ENCODE measurements at places on chromosomes 4 and X.

DNA sequence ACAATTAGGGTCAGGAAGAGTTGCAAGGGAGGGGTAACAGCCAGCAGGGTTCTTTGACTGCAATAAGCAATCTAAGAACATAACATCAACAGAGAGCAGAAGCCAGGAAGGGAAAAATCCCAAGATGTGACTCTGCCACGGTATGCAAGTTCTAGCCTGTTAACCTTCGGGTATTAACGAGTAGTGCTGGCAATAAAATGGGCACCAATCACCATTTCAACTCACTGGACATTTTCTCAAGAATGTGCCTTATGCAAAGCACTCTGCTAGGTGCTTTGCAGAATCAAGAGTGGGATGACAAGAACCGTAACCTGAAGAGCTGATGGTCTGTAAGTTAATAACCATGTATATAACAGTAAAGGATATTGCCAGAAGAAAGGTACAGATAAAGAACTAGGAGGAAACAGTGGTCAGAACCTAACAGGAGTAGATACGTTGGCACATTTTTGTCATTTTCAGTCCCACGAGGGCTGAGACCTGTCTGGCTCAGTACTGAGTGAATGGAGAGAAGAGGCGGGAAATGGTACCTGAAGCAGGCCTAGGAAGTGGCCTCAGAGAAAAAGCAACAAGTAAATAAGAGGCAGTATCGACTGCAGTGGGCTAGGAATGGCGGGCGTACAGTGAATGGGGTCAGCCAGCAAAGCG, 2.7 kb downstream of the ELOVL6 start:
- DNase-seq, result no peak

- DNase-seq, result no peak
Measured at GRCh38 chrX:13579661-13580060, 10.3 kb downstream of the EGFL6 start.

DNA sequence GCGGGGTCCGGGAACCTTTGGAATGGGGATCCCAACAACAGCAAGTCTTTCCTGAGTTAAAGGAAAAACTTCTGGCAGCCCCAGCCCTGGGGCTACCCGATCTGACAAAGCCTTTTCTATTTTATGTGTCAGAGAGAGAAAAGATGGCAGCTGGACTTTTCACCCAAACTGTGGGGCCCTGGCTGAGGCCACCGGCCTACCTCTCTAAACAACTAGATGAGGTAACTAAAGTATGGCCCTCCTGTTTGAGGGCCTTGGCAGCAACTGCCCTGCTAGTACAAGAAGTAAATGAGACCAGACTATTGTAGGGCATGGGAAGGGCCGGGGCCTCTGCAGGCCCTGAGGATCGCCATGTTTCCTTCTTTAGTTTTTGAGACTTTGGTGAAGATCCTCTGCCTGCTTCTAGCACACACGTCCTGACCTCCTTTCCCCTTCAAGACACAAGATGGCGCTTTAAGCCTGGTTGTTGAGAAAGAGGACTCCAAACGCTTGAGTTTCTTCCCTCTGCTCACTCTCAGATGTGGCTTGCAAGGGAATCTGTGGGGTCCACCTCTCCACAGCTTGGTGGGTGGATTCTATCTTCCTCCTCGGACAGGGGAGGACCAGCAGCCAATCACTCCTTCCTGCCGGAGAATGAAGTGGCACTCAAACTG, 18.5 kb upstream of the DRD5 start:
- DNase-seq, result no peak

- DNase-seq, result no peak
Measured at GRCh38 chrX:69130439-69130838, 34.8 kb downstream of the PJA1 start.

DNA sequence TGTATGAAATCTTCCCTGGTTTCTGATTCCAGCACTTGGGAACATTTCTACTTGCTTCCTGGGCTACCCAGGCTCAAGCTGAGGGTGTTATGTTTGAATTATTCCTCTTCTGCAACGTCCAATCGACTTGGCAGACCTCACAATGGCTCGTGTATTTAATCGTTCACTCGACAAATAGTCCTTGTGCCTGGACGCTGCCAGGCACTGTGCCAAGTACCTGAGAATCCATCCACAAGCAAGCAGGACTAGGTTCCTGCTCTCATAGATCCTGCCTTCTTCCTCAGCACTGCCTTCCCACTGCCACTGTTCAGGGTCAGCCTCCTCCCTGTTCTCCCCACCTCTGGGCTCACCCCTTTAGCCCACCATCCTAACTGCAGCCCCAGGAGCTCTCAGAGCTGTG, 113.3 kb downstream of the EFNB1 start:
- no peak for DNase-seq

GRCh38 chr4:99414401-99414800, 20.7 kb downstream of the ADH7 start:
- DNase-seq, result no peak

DNA sequence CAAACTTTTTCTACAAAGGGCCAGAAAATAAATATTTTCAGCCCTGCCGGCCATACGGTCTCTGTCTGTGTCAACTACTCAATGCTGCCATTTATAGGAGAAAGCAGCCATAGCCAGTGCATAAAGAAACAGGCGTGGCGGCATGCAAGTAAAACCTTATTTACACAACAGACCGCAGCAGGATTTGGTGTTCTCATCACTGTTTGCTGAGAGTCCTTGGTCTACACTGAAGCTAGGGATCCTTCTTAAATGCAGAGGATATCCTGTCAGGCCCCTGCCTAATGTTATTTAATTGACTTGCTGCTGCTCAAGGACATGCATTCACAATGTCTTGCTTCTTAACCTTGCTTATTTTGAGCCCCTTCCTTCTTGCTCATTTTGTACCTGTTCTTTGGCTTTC, 54.7 kb downstream of the CPE start:
- DNase-seq, result no peak

DNA sequence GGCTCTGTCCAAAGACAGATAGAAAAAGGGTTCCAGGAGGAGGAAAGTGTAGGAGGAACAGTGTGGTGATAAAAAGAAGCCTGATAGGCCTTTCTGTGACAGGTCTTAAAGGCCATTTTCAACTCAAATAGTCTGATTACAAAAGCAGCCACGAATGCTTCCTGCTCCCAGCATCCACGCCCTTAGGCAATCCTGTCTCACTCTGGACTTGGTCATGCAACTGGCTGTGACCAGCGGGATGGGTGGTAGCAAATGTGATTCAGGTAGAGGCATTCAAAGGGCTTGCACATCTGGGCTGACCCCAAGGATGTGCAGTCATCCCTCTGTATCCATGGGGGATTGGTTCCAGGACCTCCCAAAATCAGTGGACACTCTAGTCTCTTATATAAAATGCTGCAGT, 14.4 kb upstream of the SEPSECS start:
- DNase-seq, result no peak

DNA sequence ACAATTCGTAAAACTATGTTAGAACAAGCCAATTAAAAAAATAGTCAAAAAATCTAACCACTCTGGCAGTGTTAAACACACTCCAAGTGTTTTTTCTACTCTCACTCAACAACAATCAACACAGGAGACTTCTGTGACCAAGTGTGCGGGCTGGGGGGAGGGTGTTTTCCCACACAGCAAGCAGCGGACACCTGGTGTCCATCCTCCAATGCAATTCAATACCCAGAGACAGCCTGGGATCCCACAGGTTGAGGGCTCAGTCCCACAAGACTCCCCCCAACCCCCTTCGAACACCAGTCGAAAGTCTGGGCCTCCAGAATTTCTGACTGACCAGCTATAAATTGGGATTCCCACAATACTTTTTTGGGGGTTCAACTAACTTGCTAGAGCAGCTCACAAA, 8.3 kb upstream of the PIM2 start:
- no peak for DNase-seq

- DNase-seq, result no peak
Measured at GRCh38 chr4:74658116-74658515, 136.2 kb downstream of the BTC start.

DNA sequence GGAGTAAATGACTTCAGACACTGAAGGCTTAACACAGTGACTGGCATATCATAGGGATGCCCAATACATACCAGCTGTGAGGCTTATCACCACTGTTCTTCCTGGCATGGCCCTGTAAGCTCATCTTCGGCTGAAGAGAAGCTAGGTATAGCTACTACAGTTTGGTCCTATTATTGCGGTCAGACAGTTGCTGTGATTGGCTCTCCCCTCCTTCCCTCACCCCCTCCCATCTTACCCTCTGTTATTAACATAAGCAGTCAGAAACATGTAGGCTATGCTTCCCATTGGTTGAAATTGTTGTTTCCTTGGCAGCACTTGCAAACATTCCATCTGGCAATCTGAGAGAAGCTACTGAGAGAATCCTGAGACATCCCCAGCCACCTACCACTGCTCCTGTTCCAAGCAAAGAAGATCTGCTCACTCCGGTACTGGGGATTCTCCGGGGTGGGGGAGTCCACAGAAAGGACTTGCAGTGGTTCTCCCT, at the start of gene AKAP14:
TSS of gene AKAP14 (plus strand) at position 51 of the 484 bp plus-strand sequence. CDS start 7,331 bp downstream, outside the sequence.
- no peak for DNase-seq

- DNase-seq, result no peak
Measured at GRCh38 chr4:182932651-182933050, 15.5 kb upstream of the DCTD start.

GRCh38 chr4:13992975-13993520, 365.5 kb upstream of the BOD1L1 start:
- no peak for DNase-seq

- DNase-seq, result no peak
Measured at GRCh38 chrX:115525486-115525885, 35.5 kb upstream of the PLS3 start.

DNA sequence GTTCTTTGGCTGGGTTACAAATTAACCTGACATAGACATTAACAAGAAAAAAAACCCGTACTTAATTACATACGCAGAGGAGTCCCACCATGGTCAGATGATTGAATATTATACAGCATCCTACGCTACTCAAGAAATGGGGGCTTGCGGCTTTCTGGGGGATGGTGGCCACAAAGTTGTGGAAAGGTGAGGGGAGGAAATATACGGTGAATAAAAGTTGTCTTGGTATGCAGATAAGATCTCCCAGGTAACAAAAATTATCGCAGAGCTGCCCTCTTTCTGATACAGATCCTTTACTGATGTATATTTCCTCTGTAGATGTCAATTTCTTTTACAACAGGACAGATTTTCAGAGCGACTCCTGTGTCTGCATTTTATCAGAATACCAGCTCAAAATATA, 890 bp downstream of the DCAF16 start:
- DNase-seq, result no peak

DNA sequence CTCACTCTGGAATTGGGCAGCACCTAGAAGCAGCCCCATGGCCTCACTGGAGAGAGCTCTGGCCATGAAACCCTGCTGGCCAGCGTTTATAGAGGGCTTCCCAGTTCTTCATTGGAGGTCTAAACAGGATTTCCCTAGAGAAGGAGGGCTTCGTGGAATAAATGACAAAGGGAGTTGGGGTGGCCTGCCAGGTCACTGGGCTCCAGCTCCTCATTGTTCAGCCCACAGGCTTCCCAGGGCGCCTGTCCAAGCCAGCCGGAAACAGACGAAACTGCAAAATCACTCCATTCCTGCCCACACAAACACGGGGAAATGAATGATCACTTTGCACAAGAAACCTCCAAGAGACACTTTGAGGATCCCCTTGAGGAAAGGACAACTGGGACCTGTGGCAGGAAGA, 189.7 kb downstream of the TSPAN5 start:
- no peak for DNase-seq

GRCh38 chr4:42412251-42412650, 15.0 kb downstream of the SHISA3 start:
- no peak for DNase-seq

- DNase-seq, result no peak
Measured at GRCh38 chr4:169663831-169664230, 43.5 kb downstream of the CLCN3 start.

GRCh38 chr4:14868426-14869395, 133.6 kb upstream of the CPEB2 start:
- DNase-seq, result no peak

- no peak for DNase-seq
Measured at GRCh38 chr4:42895452-42895851, 2.9 kb downstream of the GRXCR1 start.

DNA sequence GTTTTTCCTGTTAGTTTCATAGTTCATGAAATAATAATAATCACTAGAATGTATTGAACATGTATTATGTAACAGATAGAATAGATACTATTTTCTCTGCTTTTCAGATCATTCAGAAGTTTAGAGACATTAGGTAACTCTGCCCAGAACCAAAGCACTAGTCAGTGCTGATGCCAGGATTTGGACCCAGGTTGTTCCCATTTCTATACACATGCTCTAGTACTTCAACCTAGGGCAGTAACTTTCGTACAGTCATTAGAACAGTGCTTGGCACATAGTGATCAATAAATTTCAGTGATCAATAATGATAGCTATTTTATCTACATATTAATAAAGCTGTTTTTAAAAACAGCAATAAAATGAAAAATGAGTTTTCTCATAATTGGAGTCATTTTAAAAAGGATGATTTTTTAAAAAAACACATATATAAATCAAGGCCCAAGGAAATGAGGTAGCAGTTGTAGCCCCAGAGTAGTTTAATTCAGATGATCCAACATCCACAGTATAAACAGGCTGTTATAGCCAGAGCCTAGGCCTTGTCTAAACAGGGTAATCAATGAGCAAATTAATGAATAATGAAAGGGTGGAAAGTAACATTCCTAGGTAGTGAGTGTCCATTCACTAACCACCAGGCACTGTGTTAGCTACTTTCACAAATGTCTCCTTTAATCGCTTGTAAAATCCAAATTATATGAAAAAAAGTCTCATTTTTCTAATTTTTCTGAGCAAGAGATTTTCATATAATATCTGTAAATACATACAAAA, 25.6 kb downstream of the TXK start:
- no peak for DNase-seq

GRCh38 chr4:114226968-114227760, 247.7 kb upstream of the ARSJ start:
- DNase-seq, result no peak

DNA sequence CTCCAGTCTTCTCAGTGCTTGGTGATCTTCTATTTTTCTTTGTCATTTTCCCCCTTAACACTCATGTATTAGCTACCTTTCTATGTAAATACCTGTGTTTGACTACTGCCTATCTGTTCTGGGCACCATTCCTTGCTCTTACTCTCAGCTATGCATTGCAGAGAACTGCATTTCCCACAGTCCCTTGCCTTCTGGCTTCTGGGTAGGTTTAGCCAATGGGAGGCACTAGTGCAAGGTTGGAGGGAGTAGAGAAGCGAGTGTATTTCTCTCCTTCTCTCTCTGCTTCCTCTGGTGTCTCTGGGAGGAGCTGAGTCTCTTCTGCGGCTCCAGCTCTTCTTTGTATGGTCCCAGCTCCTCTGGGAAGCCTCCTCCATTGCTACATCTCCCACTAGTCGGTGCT, 50.5 kb downstream of the CWH43 start:
- DNase-seq, result no peak

GRCh38 chr4:183789657-183790056, 115.5 kb upstream of the STOX2 start:
- DNase-seq, result no peak

DNA sequence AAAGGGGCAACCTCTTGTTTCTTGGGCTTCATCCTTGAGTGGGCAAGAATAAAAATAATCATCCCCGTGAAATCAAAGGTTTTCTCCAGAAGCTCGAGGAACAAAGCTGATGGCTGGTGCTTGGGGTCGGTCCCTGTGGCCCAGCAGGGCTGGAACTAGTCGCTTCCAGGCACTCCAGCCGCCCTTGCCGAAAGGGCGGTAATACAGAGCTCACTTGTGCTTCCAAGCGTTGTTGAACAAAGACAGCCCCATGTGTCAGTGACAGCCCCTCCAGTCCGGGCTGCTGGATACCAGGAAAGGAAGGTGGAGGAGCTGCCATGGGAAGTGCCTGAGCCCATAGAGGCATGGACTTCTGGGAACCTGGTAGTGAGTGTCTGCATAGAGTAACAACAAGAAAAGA, 5.2 kb downstream of the HELT start:
- DNase-seq, result no peak
